Stimulated activated CD4-positive, alpha-beta T cell treated with anti-CD3 and anti-CD28 coated beads, Interleukin-4, amount 100 ng/mL, for 4 hours (primary cell): ENCODE measurements at places on chromosomes 4 and X.

GRCh38 chrX:118974088-118974907 is at the start of gene LONRF3:
Gene LONRF3, plus strand, starts transcription at chrX:118974618. Its CDS starts 163 bp downstream, at chrX:118974781.
- peak; percentile 72 for DNase-seq

- DNase-seq: no peak
Observed at GRCh38 chr4:15902746-15903145, 35.8 kb downstream of the FGFBP1 start.

GRCh38 chr4:40669504-40669903 is 39.8 kb upstream of the RBM47 start:
- peak; percentile 6 for DNase-seq

DNA sequence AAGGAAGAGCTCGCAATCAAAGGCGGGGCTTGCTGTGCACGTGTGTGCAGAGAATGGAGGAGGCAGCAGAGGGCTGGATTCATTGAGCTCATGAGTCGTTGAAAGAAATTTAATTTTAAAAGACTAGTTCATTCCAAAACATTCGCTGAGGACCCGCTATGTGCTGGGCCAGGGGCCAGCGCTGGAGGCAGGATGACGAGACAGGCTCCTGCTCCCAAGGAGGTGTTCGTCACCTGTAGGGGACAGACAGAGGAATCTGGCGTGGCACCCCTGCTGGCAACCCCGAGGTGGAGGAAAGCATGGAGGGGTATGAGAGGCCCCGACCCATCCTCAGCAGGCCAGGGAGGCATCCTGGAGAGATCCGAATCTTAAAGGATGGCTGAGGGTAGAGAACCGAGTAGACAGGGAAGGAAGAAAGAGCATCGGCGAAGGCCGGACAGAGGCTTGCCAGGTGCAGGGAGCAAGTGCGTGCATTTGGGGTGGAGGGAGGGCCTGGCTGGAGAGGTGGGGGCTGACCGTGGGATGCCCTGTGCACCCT is 96.4 kb downstream of the CPZ start:
- DNase-seq: no peak

- DNase-seq: no peak
Observed at GRCh38 chrX:75084757-75085156, 71.3 kb downstream of the ABCB7 start.

DNA sequence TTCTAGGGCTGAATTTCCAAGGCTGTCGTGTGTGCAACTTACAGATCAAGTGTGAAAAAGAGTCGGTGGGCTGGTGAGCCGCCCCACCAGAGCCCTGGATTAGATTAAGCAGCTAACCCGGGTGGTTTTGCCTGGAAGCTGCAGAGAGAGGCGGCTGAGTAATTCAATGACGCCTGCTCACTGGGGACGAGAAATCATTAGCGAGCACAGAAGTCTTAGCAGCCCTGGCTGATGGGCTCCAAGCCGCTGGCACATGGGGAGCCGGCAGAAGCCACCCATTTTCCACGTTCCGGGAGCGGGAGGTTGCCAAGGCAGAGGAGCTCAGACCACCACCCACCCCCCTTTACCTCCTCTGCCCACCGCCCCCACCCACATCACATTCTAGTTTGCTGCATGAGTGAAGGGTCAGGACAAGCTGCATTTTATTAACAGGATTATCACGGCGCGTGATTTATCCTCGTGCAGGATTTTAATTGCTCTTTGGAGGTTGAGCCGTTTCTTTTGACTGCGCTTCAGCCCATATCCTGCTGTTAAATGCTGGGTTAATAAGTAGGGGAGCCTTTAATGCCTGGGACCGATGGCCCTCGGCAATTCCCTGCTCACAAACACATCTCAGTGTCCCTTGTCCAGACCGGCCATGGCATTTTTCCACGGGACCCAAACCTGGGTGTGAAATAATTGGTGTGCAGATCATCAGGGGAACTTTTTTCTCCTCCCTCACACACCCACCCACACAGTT is 19.1 kb downstream of the BCOR start:
- no peak for DNase-seq

- DNase-seq: no peak
Observed at GRCh38 chr4:52548818-52549570, 110.1 kb downstream of the USP46 start.

DNA sequence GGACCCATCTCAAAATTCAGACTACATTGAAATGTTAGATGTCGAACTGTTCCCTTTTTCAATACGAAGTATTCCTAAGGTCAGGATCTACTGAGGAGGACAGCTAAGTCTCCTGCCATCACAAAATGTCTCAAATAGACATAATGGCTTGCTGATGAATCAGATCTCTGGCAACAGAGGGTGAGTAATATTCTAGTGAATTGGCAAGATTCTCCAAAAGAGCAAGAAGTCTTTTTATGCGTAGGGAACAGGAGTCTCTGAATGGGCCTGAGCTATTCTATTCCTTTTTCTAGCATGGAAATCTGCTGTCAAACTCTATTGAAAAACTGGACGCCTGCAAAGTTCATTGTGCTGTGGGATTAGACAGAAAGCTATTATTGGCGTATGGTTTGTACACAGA is 145.4 kb downstream of the FNIP2 start:
- no peak for DNase-seq

GRCh38 chrX:24890677-24891076 is 125.1 kb downstream of the ARX start:
- no peak for DNase-seq

DNA sequence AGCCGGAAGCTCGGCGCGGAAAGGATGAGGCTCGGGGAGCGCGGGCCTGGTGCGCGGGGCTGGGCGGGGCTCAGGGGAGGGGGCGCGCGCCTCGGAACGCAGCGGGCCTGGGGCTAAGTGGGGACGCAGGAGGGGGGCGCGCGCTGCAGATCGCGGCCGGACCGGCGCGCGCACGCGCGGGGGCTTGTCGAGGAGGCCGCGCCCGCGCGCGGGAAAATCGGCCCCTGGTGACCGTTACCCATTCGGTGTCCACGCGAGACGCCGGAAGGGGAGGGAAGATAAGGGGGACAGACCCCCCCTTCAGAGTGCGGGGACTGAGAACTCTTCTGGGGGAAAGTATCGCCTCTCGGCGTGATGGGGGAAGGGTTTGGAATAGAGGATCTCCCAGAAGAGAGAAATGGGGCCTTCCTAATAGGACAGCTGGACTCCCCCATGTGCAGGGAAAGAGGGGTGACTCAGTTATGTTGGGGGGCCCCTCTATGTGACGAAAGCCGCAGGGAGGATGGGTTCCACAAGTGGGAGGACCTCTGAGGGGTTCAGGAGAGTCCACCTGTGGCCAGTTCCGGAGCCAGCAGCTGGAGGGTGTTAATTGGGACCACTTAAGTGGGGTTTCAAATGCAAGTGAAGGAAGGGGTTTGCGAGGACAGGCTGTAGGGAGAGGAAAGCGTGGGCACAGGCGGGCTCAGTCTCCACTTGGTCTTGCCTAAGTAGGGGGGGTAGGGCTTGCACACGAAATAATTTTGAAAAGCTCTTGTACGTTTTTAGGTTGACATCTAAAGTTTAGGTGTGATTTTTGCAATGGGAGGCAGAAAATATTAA is 584 bp downstream of the SUV39H1 start:
- DNase-seq: no peak

- no peak for DNase-seq
Observed at GRCh38 chr4:17765514-17766286, 15.7 kb downstream of the FAM184B start.

GRCh38 chr4:165299399-165300060 is 27.9 kb upstream of the MSMO1 start:
- no peak for DNase-seq

DNA sequence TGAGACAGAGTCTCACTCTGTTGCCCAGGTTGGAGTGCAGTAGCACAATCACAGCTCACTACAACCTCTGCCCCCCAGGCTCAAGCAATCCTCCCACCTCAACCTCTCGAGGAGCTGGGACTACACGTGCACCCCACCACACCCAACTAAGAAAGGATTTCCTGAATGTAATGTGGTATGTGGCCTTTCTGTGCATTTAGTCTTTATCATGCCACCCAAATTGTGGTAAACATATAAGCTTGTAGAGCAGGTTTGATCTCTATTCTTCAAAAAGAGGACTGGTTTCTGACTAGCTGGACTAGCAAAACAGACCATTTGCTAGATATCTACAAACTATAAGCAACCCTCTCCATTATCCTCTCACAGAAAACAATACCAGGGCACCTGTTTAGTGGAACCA is 33.6 kb downstream of the ELOVL6 start:
- no peak for DNase-seq

- DNase-seq: peak; percentile 15
Observed at GRCh38 chr4:123671636-123672404, 275.2 kb downstream of the SPRY1 start.

DNA sequence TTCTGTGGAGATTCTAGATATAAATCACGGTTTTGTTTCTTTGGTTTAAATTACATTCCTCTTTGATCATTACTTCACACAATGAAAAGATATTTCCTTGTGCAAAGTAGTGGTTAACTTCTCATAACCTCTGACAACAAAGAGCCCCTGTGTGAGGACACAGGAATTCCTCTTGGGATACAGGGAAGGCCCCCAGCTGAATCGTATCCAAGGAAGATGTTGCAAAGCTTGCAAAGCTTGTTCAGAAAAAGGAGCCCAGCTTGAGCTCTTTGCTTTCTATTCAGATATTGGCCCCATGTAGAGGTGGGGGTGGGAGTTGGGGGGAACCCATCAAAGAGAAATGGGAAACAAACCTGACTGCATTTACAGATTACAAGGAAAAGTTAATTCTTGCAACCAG is 145.7 kb downstream of the RELL1 start:
- DNase-seq: no peak

- no peak for DNase-seq
Observed at GRCh38 chrX:2334237-2334636, 166.5 kb downstream of the DHRSX start.

DNA sequence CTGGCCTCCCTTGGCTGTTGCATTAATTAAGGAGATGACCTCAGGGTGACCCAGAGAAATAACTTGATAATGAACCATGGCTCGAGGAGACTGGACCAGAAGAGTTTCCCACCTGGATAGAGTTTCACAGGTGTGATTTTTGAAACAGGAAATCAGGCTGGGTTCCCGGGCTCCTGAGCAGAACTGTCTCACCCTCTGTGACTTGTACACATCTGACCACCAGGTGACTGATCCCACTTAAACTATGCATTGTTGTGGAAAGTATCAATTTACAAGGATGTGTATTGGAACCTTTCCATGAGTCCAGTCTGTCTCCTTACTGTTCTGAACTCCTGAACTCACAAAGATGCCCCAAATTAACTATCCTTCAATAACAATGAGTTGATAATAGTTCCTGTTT is 220.3 kb downstream of the PTTG2 start:
- DNase-seq: no peak

- no peak for DNase-seq
Observed at GRCh38 chr4:127783955-127784770, 2.0 kb downstream of the HSPA4L start.

GRCh38 chr4:145580906-145581305 is 38.3 kb upstream of the MMAA start:
- no peak for DNase-seq

- no peak for DNase-seq
Observed at GRCh38 chr4:948101-948935, 16.1 kb downstream of the TMEM175 start.

- peak; percentile 8 for DNase-seq
Observed at GRCh38 chrX:40646489-40647306, 663 bp downstream of the CXorf38 start.

GRCh38 chrX:17706676-17707075 is 30.6 kb upstream of the SCML1 start:
- DNase-seq: no peak

GRCh38 chr4:53929955-53930798 is 134.2 kb downstream of the CHIC2 start:
- DNase-seq: peak; percentile 45

- no peak for DNase-seq
Observed at GRCh38 chrX:96430756-96431455, 253.7 kb upstream of the DIAPH2 start.

DNA sequence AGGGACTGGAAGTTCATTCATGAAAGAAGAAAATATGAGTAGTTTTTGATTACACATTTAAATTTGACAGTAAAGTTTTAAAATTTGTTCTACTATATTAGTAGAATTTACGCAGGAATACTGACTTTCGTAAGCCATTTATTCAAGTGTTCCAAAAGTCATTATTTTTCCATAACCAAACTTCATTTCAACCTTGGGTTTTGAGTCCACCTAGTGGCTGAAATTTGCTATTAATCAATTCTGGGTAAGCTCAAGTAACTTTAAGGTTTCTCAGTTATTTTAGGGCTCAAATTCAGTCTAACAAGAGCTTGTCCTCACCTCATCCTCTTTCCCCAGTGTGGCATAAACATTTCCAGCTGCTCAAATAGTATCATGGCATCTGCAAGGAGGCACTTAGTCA is 175.4 kb downstream of the SH3BGRL start:
- no peak for DNase-seq

GRCh38 chr4:37767546-37767945 is 58.9 kb upstream of the PGM2 start:
- no peak for DNase-seq

DNA sequence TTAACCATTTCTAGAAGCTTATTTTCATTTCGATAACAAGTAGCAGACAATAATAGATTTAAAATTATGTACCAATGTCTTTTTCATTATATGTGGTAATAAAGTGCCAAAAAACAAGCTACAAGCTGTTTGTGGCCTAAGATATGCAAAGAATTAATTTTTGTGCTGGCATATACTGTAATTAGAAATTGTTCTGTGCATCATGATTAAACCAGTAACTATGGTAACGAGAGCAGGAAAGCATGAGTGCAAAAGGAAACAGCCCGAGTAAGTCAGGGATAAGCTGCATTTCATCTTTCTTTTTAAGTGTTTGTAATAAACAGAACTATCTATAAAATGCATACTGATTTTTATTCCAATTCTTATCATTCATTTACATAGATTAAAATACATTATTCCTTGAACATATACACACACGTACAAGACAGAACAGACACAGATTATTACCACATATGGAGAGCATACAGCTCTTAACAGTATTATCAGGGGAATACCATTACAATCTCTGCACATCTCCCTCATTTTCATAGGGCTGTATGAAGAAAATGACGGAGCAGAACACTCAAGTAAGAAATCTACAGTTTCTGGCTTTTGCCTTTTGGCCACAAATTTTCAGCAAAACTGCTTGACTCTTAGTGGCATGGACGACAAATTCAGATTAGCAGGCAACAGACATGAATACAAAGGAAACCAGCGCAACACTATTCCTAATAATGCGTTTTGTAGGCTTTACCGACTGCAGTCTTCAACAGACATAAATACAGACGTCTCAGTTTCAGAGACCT is 121.3 kb upstream of the WDR17 start:
- DNase-seq: no peak

DNA sequence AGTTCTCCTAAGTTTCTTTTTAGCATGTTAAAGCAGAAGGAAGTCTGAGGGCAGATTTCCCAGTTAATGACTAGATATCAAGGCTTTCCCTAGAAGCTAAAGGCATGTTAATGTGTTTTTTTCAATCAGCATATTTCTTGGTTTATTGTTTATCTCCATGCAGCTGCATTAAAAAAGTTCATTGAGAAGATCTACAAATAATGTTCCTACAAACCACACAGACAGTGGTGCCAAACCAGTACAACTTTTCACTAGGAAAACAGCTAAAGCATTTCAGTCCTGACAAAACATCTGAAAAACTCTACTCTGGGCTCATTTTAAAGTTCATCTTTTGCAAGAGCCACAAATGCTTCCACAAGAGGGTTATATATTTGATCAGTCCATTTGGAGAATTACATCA is 320.0 kb downstream of the ADGRL3 start:
- no peak for DNase-seq

GRCh38 chr4:98283219-98284189 is 22.3 kb downstream of the RAP1GDS1 start:
- no peak for DNase-seq
